ENCODE measurements at places on chromosomes 6 and 20.

- DNase-seq, result no peak
Observed at GRCh38 chr6:51854876-51855275, 232.5 kb downstream of the PKHD1 start.

- DNase-seq, result no peak
Observed at GRCh38 chr6:168625602-168626001, 184.6 kb downstream of the SMOC2 start.

DNA sequence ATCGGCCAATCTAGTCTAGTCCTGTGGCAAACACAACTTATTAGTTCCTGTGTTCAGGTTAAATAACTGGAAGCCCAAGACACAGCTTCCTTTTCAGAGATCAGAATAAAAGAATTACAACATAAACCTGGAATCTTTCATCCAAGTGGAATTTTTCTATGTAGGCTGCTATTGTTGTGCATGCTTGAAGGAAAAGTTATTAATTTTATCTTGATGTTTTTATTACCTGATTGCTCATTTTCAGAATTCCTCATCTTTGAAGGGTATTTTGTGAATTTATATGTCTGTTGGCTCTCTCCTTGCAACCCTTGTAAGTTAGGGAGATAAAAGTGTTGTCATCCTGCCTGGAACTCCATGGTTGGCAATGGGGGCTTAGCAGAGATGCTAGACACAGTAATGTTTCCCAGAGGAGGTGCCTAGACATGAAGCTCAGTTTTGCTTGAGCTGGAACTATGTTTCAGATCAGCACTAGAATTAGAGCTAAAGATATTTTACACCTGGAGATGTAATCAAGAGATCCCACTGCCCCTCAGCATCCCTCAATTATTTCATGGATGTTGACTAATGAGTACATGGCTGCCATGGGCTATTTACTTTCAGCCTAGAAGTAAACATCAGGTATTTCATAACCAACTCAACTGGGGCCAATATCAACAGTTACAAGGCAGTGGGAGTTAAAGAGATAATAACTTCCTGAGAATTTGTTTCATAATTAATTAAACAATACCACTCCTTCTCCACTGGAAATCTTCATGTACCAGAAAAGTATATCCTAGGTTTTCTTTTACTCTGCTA is 367.0 kb upstream of the MARCKS start:
- DNase-seq, result no peak

- DNase-seq, result no peak
Observed at GRCh38 chr6:119444642-119445557, 95.3 kb upstream of the MAN1A1 start.

GRCh38 chr6:110654096-110654820 is 161.0 kb downstream of the CDK19 start:
- no peak for DNase-seq

GRCh38 chr6:16705081-16705993 is 55.9 kb downstream of the ATXN1 start:
- no peak for DNase-seq

DNA sequence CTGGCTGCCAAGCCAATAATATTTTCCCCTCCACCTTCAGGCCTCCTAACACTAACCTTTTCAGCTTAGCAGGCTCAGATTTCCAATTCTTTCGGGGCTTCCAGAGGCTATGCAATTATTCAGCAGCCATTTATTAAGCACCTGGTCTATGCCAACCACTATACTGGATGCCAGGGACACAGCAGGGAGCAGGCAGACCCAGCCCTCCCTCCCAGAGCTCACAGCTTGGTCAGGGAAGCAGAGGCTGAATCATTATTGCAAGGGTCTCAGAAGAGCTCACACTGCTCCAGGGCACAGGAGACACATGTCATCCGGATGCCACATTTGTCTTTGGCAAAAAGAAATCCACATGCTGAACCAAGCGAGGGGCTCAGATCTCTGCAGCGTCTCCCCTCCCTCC is 1.3 kb downstream of the BPIFB1 start:
- no peak for DNase-seq

- DNase-seq, result no peak
Observed at GRCh38 chr6:164929408-164929977, 379.9 kb downstream of the C6orf118 start.

DNA sequence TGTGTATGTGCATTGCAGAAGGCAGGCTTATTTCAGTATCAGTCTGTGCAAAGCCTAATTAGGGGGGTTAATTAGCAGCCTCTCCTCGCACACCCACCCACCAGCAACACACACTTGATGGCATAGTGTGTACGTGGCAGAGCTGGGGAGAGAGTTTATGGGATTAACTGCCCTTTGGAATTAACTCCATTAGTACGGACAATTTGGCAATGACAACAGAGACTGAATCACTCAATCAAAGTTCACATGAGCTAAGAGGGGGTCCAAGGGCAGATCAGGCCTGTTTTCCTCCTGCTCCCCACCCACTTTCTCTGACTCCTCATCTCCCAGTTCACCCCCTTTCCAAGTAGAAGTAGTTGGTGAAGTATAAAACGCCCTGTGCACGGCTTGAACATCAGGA is 69.5 kb downstream of the LRFN2 start:
- DNase-seq, result no peak

DNA sequence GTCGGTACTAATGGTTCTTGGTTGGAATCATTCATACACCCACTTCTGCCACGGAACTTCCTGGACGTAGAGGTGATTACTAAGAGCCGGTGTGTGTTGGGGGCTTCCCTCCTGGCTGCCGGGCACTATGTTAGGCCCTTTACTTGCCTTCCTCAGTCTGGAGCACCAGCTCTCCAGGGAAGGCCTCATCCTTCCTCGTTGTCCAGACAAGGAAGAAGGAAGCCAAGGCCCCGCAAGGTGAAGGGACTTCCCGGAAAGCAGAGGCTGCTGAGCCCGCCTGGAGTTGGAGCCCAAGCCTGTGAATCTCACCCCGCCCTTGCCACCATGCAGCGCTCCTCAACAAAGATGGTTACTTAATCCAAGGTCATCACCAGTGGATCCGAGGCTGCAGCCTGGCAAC is 26.2 kb downstream of the AAR2 start:
- DNase-seq, result no peak

- DNase-seq, result no peak
Observed at GRCh38 chr6:134758621-134759020, 191.3 kb downstream of the ALDH8A1 start.

- DNase-seq, result no peak
Observed at GRCh38 chr6:131952886-131953509, 1.8 kb upstream of the CCN2 start.

DNA sequence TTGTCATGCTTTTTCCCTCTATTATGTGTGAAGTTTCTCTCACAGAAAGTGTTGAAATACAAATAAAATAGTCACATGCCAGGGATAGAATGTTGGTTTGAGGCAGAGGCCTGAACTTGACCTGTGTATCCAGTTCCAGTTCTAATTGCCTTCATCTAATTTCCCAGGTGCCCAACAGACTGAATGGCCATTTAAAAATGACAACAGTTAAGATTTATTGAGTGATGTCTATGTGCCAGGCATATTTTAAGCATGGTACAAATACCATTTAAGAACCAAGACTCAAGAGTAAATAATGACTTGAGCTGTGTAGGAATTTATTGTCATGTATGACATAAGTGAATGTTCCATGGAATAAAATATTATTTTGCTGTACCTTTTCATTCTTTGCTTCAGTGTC is 87.6 kb upstream of the EMILIN3 start:
- no peak for DNase-seq

- peak; percentile 67 for DNase-seq
Observed at GRCh38 chr6:136643850-136644596, 93.8 kb upstream of the MAP7 start.

- DNase-seq, result no peak
Observed at GRCh38 chr20:62707921-62708521, 615 bp upstream of the NTSR1 start.

- no peak for DNase-seq
Observed at GRCh38 chr20:56518721-56519398, 5.7 kb upstream of the FAM209A start.

DNA sequence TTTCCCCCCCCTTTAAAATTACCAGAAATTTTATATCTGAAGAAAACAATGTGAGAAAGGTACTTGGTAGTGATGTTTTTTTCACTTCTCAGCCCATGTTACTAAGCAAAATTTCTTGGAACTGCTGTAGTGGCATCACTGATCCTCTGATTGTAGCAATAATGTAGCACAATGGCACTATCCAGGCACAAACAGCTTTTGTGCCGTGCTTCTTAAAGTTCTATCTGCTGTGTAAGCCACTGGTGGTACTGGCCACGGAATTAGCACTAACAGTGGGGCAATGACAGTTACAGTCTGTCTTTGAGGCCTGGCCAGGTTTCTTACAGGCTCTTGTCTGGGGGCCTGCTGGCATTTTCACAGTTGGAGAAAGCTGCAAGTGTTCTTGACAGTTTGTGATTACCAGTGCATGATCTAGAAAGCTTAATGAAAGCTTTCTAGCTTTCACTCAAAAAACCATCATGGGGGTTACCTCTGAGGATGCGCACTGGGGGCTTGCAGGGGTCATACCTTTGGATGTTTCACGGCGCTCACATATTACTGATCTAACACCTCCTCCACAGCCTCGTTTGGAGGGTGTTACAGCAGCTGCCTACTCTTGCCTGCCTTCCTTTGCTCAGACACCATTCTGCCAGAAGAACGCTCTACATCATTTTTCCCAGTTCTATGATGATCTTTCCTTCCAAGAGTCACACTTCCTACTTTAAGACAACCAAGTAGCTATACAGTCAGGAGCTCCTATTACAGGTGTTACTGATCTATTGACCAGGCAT is 58.4 kb upstream of the ARMH2 start:
- DNase-seq, result no peak

DNA sequence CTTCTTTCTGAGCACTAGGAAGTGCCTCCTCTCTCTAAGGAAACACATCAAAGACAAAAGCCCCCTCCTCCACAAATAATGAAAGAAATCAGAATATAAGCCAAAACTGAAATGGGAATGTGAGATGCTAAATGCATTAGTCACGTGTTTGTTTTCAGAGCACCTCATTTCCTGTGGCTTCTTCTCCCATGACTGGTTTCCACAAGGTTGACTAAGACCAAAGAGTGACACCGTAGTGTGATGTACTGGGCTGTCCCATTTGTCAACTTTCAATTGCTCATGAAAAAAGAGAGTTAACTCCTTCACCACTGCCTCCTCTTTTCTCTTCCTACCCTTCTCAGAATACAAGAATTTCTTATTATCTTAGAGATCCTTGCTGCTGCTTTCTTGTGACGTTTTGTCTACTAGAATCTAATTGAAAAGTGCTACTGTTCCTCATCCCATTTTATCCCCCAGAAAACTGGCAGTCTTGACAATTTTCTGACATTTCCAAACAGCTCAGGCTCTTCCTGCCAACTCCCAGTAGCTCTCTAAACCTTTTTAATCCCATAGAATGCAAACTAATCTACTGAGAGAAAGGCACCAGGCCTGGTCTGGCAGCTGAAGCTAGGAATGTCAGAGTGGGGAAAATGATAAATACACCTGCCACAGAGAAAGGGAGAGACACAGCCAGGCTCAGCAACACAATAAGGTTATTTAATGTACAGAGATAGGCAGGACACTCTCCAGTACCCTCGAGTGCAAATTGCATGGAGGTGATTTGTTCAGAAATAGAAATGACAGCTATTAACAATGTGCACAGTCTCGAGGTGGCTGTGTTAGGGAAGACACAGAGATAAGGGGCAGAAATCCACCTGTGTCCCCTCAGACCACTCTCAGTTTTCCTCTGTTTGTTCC is 671.7 kb upstream of the NRSN1 start:
- no peak for DNase-seq

DNA sequence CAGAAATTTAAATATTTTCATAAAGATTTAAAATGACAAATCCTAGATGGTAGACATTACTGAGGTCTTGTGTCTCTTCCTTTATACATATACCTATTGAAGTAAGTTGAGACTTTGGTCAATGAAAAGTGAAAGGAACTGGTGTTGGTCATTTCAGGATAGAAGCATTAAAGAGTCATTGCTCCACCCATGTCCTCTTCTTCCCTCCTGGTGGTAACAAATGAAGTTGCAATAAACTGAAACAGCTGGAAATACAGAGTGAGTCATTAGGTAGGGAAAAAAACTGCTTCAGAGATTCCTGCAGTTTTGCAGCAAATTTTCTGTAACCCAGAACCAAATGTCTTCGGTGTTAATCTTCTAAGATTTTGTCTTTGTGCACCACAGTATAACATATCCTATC is 448.0 kb downstream of the EYS start:
- no peak for DNase-seq

- DNase-seq, result no peak
Observed at GRCh38 chr6:1027795-1028569, 283.9 kb upstream of the FOXQ1 start.

DNA sequence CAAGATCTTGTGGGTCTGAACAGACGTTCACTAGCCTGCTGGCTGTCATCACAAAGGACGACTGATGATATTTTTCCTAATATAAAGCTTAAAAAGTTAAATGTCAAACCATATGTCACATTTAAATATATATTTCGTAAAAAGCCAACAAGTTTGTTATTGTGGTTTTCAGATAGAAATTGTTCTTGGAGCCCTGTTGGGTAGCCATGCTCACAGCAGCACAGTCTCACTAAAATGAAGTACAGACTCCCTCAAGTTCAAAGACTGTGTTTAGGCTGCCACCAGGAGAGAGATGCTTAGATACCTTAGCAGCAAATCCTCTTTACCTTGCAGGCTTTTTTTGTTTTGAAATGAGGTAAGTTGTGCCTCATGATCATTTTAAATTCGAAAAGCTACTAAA is 17.8 kb downstream of the EEF1E1 start:
- DNase-seq, result no peak

DNA sequence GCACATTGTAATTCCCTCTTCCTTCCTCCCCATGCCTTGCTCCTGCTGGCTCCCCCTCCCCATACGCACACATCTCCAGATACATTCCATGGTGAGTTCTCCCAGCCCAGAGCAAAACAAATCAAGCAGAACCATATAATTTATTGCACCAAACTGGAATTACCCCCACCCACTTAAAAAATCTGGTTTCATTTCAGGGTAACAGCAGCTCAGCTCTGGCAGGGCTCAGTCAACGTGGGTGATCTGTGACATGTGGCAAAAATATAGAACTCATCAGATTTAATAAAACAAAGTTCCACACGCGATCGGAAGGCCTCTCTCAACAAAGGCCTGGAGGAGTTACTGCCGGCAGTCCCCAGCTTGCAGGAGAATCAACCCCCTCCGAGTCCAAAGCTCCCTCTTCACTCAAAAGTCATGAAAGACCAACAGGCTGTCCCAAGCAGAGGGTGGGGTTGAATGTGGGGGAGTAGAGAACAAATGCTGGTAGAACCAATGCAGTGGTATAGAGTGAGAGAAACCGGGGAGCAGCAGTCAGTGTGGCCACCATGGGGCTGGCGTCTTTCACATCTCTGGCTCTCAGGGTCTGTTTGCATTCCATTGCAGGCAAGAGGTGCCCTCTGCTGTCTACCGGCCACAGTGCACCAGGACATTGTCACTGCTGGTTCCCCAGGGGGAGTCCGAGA is 323.3 kb upstream of the NT5E start:
- DNase-seq, result no peak

GRCh38 chr6:1766654-1767053 is 156.9 kb downstream of the FOXC1 start:
- no peak for DNase-seq

DNA sequence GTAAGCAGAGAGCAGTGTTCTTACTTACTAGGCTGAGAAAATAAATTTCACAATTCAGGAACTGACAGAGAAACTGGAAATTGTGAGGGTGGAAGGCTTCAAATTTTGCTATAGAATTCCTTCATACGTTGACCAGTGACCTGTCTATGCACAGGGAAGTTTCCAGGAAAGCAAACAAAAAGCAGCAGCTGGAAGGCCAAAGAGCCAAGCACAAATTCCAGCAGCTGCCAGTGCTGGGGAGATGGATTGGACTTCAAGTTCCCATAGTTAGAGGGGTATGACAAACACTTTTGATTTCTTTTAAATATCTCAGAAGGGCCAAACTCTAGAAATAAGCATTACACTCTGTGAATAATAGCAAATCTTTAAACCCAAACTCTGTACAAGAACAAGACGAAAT is 299.1 kb upstream of the KCNQ5 start:
- DNase-seq, result no peak
